Fibroblast of skin of scalp (primary cell): ENCODE measurements at places on chromosomes 1 and 21.

- peak; percentile 61 for DNase-seq
Observed at GRCh38 chr1:33298623-33299277, 22.1 kb downstream of the A3GALT2 start.

DNA sequence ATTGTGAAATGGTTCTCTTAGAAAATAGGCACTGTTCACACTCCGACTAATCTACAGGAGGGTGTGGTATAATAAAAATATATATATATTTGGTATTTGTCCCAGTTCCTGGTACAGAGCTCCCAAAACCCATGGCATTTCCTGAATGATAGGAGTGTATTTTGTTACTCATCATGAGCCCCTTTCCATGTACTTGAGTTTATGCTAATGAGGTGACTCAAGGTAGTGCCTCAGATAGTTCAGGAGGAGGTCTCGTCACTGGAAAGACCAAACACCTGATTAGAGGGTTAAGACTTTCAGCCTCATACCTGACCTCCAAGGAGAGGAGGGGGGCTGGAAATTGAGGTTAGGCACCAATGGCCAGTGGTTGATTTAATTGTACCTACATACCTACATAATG is 57.9 kb downstream of the TTC3 start:
- DNase-seq, result peak; percentile 17

DNA sequence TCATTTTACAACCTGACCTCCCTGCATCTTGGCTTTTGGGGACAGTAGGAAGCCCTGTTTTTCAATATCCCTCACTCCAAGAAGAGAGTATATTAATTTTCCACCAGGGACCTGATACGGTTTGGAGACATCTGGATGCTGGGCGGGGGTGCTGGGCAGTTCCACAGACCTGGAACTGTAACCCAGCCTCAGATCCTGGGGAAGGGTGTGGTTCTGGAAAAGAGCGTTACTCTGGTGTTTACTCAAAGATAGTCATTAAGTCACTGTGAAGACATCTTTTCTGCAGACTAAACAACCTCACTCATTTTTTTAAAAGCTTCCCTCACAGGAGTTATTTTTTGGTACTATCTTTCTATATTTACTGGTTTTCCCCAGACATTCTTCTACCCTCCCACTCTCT is 189.8 kb downstream of the CLIC6 start:
- DNase-seq, result no peak

GRCh38 chr21:35291034-35291433 is 241.9 kb upstream of the RUNX1 start:
- DNase-seq, result no peak

GRCh38 chr1:214632091-214632490 is 29.1 kb downstream of the CENPF start:
- no peak for DNase-seq

DNA sequence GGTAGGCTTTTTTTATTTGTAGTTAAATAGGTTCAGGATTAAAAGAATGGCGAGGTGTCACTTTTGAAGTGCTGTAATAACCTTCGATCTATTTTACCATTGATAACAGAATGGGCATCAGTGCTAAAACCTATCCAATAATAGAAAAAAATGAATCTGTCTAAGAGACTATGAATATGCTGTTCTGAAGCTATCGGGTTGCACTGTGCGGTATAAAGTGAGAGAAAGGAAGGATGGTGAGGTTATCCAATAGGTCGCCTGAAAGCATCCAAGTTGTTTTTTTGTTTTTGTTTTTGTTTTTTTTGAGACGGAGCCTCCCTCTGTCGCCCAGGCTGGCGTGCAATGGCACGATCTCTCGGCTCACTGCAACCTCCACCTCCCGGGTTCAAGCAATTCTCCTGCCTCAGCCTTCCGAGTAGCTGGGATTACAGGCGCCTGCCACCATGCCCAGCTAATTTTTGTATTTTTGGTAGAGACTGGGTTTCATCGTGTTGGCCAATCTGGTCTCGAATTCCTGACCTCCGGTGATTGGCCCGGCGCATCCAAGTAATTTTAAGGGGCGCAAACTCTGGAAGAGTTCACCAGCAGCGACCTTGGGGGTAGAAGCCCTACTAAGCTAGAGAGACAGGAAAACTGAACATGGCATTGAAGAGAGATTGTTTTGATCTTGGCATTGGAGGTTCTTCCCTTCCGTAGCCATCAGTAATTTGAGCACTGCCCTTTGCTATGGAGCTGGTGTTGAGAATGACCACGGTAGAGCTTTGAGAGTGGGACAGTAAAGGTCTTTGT is 8.7 kb upstream of the MDM4 start:
- DNase-seq, result peak; percentile 83
